ENCODE measurements at places on chromosomes 5 and 9.

DNA sequence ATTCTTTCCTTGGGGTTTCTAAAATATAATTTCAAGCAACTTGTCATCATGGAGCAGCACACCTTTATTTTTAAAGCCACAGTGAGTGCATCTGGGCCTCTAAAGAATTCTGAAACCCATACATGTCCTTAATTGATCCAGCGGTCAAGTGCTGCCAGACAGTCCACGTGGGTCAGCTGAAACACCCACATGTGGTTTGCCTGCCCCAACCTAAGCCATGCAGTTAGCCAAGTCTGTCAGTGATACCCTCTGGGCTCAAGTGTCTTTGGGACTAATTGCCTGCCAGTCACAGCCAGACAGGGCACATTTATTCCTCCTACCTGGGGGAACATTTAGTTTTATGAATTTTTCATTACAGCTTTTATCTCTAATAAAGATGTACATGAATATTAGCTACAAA is 291.4 kb upstream of the SLC30A5 start:
- no peak for DNase-seq

DNA sequence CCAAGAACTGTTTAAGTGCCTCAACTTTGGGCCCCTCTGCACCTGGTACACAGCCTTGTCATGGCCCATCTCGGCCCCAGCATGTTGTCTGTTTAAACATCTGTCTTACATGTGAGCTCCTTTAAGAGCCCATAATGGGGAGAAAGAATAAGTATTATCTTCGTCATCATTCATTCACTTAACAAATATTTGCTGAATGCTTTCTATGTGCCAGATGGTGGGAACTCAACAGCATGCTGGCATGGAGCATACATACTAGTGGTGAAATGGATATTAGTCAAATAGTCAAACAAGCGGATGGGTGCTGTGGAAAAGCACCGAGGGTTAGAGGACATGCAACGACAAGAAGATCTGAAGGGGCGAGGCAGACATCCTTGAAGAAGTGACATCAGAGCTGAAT is 54.5 kb downstream of the GABBR2 start:
- DNase-seq: peak; percentile 83

- no peak for DNase-seq
These were observed 248.0 kb downstream of the NR3C1 start for GRCh38 chr5:143155455-143155854.

GRCh38 chr5:960551-960950 is 48.1 kb upstream of the NKD2 start:
- no peak for DNase-seq

DNA sequence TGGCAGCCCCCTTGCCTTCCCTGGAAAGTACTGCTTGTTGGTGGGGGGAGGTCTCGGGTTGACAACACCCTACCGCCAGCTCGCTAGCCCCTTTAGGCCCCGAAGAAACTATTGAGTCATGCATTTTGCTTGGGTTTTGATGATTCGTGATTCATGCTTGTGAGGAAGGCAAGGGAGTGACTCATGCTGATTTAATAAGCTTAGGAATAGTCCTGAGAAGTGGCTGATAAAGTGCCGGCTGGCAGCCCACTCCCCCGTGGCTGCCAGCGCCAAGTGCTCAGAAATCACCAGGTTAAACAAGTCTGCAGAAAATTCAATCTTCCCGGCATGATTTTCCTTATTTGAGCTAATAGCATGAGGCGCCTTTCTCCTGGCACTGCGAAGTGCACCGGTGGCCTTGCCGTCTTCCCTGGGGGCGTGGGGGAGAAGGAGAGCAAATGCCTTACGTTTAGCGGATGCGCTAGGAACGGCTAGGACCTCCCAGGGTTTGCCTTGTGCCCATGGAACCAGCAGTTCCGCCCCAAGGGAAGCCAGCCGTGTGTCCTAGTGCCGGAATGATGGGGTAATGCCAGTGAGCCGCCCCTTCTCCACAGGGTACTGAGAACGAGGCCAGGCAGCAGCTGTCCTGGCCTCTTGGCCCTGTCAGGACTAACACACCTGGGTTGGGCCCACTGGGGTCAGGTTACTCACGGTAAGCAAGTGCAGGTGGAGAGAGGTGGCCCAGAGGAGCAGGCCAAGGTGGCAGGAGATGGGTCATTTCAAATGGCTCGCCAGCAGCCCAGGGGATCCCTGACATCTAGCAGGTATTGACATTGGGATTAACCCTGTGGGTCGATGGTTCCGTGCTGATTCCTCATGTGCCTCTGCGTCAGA is 151.9 kb downstream of the MACROH2A1 start:
- DNase-seq: no peak

DNA sequence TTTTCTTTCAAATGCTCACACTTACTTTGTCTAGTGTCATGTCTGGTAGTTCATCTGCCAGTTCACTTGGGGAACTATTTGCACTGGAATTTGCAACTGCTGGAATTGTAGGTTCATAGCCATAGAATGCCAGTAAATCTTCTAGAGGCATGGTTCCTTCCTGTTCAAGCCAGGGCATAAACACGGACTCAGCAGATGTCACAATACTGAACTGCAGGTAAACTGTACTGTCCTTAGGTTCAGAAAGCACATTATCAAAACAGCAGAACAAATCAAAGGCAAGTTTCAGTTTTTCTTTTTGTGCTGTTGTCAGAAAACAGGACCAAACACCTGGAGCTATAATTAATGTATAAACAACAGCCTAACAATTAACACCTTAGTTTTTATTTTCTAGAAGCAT is 13.1 kb downstream of the MIER3 start:
- DNase-seq: no peak

GRCh38 chr5:55597014-55597981 is 62.5 kb upstream of the PLPP1 start:
- peak; percentile 80 for DNase-seq
